ENCODE measurements at places on chromosomes 1 and 21.

DNA sequence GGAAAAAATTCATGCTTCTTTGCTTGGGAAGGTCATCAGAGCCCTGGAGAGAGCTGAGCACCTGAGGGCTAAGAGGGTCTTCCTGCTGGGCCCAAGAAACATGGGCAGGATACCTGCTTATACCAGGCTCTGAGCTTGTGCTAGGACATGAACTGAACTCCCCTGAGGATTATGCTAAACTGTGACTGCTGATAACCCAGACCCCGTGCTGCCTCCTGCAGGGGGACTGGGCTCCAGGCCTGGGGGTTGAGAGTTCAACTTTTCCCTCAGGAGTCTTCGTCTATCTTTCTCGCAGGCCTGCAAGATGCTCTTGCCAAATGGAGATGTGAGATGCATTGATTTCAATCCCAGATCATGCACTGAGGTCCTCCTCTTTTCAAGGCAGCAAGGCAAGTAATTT, 368.5 kb downstream of the HHAT start:
- no peaks in the 10 kb centered on the region for H3K27me3 ChIP-seq
- peaks cover 5% of the 10 kb centered on the region for H3K4me1 ChIP-seq
- H3K27ac ChIP-seq: no peak overlapping the region
- H3K4me3 ChIP-seq: no peak overlapping the region

DNA sequence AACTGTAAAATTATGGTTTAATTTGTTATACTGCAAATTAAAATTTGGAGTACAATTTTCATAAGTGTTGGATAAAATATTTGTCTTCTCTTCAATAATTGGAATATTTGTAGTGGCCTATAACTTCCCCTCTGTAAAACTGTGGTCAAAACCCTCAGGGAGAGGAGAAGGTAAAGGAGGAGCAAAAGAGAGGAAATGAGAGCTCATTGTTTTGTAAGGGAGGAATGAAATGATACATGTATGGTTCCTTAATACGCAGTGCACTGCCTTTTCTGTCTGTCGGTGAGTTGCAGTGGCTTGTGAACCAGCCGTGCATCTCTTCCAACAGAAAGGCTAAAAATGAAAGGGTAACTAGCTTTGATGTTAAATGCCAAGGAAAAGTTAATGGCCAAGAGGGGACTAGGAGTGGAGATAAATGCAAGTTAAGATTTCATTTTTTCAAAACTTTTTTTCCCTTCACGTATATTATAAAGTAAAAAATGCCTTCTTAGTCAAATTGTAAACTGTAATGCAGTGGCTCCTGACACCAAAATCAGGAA, 26.4 kb downstream of the LRRC8D start:
- peaks cover 12% of the 10 kb centered on the region for H3K4me1 ChIP-seq
- H3K27me3 ChIP-seq: no peaks in the 10 kb centered on the region
- H3K36me3 ChIP-seq: no peaks in the 10 kb centered on the region
- H3K4me3 ChIP-seq: no peak overlapping the region
- no peak overlapping the region for H3K27ac ChIP-seq

DNA sequence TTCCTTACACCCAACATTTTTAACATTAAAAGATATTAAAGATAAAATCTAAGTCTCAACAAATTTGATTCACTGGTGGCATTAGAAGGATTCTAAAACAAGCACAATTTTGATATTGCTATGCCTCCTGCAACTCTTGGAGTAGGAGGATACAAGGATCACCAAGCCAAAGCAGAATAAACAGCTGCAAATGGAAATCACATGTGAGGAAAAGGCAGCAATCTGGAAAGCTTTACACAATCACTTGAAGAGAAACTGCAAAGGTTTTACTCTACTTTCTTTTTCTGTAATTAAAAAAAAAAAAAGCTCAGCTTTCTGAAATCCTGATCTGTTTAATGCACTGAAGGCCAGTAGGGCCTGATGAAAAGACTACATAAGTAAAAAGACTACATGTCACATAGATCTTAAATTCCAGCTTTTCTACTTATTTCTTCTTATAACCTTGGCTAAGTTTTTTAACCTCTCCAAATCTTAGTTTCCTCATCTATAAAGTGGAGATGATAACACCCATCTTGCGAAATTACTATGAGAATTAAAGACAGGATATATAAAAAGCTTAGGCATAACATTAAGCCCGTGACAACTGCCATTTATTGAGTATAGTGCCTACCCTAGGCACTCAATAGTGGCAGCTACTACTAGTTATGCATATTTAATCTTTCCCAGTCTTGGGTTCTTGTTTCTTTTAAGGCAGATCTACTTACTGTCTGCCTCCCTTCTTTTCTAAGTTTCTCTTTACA, 73.5 kb downstream of the EPS15 start:
- H3K27ac ChIP-seq: no peak overlapping the region
- no peak for DNase-seq
- no peak overlapping the region for H3K4me3 ChIP-seq
- H3K4me1 ChIP-seq: peaks cover 7% of the 10 kb centered on the region
- no peaks in the 10 kb centered on the region for H3K27me3 ChIP-seq

DNA sequence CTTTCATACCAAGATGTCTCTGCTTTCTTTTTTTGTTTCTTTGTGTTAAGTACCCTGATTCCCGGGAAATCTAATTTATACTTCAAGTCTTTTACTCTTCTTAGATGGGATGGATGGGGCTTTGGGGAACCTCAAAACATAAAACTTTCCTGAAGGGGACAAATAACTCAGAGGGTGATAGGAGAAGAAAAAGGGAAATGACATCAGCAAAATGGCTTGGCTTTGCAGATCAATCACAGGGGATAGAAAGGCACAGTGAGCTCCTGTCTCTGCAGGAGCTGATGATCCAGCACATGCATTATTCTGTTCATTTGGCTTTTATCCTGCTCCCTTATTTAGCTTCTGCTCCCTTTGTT, 1.4 kb upstream of the CA14 start:
- DNase-seq: no peak
- no peaks in the 10 kb centered on the region for H3K36me3 ChIP-seq

GRCh38 chr1:167829868-167830267, 84.1 kb downstream of the ADCY10 start:
- H3K27ac ChIP-seq: no peak overlapping the region
- H3K36me3 ChIP-seq: no peaks in the 10 kb centered on the region
- H3K4me3 ChIP-seq: no peak overlapping the region
- DNase-seq: no peak

GRCh38 chr1:214312530-214313051, 31.6 kb downstream of the SMYD2 start:
- H3K4me1 ChIP-seq: no peaks in the 10 kb centered on the region
- no peaks in the 10 kb centered on the region for H3K36me3 ChIP-seq
- no peak overlapping the region for H3K4me3 ChIP-seq
- H3K27ac ChIP-seq: no peak overlapping the region
- no peak for DNase-seq

- H3K36me3 ChIP-seq: no peaks in the 10 kb centered on the region
- peak; percentile 81 for DNase-seq
- no peaks in the 10 kb centered on the region for H3K27me3 ChIP-seq
- H3K4me3 ChIP-seq: no peak overlapping the region
Measured at GRCh38 chr1:205528887-205529825, 24.7 kb downstream of the CDK18 start.

GRCh38 chr1:59878370-59878769, 48.2 kb downstream of the CYP2J2 start:
- peaks cover under 1% of the 10 kb centered on the region for H3K36me3 ChIP-seq
- DNase-seq: no peak
- H3K27me3 ChIP-seq: no peaks in the 10 kb centered on the region
- H3K27ac ChIP-seq: no peak overlapping the region
- no peaks in the 10 kb centered on the region for H3K4me1 ChIP-seq

DNA sequence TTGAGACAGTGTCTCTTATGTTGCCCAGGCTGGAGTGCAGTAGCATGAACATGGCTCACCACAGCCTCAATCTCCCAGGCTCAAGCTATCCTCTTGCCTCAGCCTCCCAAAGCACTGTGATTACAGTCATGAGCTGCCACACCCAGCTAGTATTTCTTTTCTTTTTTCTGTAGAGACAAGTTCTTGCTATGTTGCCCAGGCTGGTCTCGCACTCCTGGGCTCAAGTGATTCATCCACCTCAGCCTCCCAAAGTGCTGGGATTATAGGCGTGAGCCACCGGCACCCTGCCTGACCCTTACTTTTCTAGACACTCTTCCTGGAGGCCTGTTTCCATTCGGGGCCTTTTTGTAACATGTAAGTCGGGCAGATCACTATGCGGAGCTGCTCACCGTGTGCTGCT, 30.1 kb upstream of the SRP9 start:
- peaks cover 32% of the 10 kb centered on the region for H3K4me1 ChIP-seq
- no peaks in the 10 kb centered on the region for H3K27me3 ChIP-seq
- DNase-seq: no peak

- no peaks in the 10 kb centered on the region for H3K27me3 ChIP-seq
- no peak overlapping the region for H3K4me3 ChIP-seq
- no peak for DNase-seq
- H3K27ac ChIP-seq: no peak overlapping the region
- no peaks in the 10 kb centered on the region for H3K4me1 ChIP-seq
- no peaks in the 10 kb centered on the region for H3K36me3 ChIP-seq
Measured at GRCh38 chr21:38012672-38013071, 96.4 kb upstream of the KCNJ6 start.

DNA sequence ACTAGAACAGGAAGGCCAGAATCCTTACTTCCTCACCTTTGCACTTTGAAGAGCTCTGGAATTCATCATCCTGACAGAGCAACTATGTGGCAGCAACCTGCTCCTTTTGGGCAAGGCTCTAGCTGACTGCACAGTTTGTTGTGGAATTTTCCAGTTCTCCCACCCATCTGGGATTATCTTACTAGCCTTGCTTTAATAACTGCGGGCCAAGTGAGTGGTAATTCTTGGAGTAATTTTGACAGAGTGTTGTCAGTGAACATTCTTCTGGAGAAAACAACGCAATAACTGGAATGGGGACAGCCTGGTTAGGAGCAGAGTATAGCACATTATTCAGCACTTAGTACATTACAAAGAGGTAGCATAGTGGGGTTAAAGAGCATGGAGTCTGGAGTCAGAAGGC, 75.3 kb downstream of the NTMT2 start:
- H3K4me1 ChIP-seq: no peaks in the 10 kb centered on the region
- H3K27ac ChIP-seq: no peak overlapping the region

DNA sequence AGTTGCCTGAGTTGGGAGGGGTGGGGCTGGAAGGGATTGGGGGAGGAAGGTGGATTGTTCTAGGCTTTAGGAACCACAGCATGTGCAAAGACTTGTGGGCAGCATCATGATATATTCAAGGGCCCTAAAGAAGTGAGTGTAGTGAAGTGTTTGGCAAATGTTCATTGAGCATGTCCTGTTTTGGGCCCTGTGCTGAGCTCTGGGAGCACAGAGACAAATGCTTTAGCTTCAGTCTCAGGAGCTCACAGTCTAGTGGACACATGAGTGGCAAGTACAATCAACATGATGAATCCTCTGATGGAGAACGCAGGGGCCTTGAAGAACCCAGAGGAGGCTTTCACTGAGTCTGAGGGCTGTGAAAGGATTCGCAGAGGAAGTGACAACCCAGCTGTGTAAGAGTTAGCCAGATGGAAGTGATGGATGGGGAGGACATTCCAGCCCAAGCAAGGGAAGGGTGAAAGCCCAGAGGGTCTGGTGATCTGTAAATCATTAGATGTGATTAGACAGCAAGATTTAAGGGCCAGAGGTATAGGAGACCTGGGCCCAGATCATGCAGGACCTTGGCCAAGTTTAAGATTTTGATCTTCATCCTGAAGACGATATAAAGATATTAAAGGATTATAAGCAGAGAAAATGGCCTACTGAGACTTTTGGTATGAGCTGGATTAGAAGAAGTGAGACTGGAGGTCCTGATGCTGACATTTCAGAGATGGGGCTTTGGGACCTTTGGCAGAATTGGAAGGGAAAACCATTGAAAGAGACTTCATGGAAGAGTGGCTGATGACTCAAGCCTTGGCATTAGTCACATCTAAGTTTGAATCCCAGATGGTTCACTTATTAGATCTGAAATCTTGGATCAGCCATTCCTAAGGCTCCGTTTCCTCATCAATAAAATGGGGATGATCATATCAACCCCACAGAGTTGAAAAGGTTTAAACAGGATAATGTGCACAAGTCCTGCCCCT, 4.6 kb downstream of the IPO13 start:
- H3K27ac ChIP-seq: no peak overlapping the region
- no peaks in the 10 kb centered on the region for H3K36me3 ChIP-seq
- H3K4me3 ChIP-seq: no peak overlapping the region
- H3K4me1 ChIP-seq: peaks cover 23% of the 10 kb centered on the region
- H3K27me3 ChIP-seq: no peaks in the 10 kb centered on the region

GRCh38 chr1:153357076-153357852, 390 bp upstream of the S100A9 start:
- H3K27ac ChIP-seq: no peak overlapping the region
- H3K36me3 ChIP-seq: no peaks in the 10 kb centered on the region
- no peaks in the 10 kb centered on the region for H3K27me3 ChIP-seq
- peak; percentile 67 for DNase-seq
- no peaks in the 10 kb centered on the region for H3K4me1 ChIP-seq
- H3K4me3 ChIP-seq: no peak overlapping the region

DNA sequence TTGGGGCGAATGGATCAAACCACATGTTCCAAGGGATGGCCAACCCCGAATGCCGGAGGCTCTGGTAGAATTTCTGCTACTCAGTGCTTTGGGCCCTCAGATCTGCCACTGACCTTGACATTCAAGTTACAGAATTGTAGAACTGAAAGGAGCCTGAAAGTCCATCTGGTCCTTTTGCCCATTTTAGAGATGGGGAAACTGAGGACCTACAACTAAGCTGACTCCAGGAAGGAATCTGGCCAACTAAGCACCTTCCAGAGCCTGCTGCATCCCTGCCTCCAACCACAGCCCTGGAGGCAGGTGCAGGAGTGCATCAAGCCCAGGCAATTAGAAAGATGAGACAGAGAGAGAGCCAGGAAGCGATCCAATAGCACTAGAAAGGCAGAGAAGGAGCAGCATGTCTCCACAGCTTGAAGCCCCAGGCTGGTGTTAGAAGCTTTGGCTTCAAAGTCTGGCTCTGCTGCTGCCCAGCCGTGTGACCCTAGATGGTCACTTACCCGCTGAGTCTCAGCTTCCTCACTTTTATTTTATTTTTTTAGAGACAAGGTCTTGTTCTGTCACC, 1.3 kb upstream of the CTRC start:
- H3K4me1 ChIP-seq: peaks cover 66% of the 10 kb centered on the region
- H3K27ac ChIP-seq: peak overlapping the region; percentile 96
- H3K36me3 ChIP-seq: no peaks in the 10 kb centered on the region

DNA sequence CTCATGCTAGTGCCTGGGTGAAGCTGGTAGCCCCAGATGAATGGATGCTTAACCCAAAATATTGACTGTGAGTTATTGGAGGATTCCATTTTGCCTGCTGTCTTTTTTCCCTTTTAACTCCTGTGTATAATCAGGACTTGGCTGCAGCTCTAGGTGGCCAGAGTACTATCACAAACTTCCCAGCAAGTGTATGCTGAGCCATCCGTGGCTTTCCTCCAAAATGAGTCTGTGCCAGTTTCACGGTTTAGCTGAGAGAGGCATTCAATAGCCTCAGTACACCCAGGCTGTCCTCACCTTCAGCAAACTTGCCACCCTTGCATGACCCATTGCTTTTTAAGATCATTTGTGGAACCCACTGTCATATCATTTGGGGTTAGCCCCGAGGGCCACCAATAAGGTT, 5.3 kb upstream of the DPT start:
- H3K4me3 ChIP-seq: no peak overlapping the region
- no peak overlapping the region for H3K27ac ChIP-seq
- DNase-seq: no peak
- no peaks in the 10 kb centered on the region for H3K4me1 ChIP-seq
